NCI-H446 treated with DMSO at 0.1 percent for 48 hours (cell line): ENCODE measurements at places on chromosomes 7 and 10.

DNA sequence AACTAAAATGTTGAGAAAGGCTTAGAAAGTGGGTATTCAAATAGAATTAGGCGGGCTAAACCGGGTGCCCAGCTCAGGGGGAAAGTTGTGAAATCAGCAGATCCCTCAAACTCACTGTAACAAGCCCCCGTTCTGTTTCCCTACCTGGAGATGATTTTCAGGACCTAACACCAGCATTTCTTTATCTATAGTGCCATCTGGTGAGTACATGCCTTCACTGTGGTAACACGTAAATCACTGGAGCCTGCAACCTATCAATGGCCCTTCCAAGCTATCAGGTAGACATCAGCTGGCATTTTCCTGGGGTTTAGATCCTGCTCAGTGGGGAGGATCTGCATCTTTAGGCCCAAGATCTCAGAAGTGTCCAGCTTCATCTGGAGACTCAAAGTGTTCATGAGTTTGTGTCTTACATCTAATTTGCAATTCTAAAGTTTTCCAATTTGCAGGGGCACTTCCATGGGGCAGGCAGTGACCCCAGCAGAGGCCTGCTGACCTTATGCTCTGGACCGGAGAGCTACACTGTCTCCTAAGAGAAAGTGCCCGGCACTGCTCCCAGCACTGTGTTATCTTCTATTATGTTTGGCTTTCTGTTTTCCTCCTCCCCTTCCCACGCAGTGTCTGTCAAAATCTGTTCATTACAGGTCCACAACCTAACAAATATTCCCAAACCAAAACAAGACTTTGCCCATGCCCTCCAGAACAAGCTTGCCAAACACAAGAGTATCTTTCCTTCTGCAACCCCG, 132.5 kb downstream of the LSM5 start:
- no peak for DNase-seq

DNA sequence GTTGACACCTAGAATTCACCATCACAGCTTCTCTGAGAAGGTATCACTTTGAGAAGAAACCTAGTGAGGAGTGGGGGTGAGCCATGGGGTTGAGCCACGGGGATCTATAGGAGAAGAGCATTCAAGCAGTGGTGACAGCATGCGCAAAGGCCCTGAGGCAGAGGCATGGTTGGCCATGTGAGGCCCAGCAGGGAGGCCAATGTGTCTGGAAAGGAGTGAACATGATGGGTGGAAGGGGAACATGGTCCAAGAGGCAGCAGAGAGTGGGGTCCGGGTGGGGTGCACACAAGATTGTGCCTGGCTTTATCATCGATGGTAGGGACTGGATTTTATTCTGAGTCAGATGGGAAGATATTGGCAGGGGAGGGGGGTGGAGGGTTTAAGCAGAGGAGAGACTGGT, 36.0 kb upstream of the LEP start:
- DNase-seq, result no peak

GRCh38 chr7:66964411-66964810, 31.0 kb downstream of the SBDS start:
- no peak for DNase-seq

DNA sequence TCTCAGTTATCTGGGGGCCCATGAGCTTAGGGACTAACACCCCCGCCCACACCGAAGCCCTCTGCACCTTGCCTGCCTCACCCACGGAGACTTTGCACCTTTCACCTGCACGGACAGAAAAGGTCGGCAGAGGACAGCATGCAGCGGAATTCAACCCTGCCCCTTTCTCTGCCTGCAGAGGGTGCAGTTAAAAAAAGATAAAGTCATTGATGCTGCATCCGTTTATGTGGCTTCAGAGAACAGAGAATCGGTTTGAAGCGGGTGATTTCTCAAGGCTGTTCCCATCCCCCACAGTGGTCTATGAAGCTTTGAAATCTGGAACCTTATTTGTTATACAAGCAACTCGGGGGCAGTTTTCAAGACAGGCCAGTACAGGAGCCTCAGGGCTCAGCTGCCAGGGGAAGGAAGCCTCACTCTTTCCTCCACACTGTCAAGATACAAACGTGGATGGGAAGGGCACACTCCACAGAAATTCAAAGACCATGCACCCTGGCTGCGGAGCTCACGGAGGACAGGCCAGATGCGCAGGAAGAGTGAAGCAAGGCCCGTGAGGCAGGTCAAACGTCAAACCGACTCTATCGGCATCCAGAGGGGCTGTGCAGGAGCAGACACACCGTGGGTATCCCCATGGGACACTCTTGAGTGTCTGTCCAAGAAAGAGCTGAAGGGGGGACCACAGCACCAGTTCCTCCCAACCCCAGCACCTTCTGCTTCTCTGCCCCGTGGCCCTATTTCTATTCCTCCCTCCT, 66.3 kb downstream of the INSIG1 start:
- DNase-seq, result no peak

- DNase-seq, result no peak
These were observed 24.5 kb upstream of the YWHAG start for GRCh38 chr7:76383089-76383944.

GRCh38 chr10:117900280-117900679, 146.5 kb downstream of the RAB11FIP2 start:
- no peak for DNase-seq

GRCh38 chr10:55091691-55092328, 290.8 kb upstream of the PCDH15 start:
- no peak for DNase-seq

GRCh38 chr7:70343519-70343918, 745.2 kb downstream of the AUTS2 start:
- DNase-seq, result no peak

- DNase-seq, result no peak
These were observed 15.9 kb upstream of the ASB4 start for GRCh38 chr7:95469848-95470247.

- no peak for DNase-seq
These were observed 143.0 kb downstream of the CUBN start for GRCh38 chr10:16986406-16987205.

DNA sequence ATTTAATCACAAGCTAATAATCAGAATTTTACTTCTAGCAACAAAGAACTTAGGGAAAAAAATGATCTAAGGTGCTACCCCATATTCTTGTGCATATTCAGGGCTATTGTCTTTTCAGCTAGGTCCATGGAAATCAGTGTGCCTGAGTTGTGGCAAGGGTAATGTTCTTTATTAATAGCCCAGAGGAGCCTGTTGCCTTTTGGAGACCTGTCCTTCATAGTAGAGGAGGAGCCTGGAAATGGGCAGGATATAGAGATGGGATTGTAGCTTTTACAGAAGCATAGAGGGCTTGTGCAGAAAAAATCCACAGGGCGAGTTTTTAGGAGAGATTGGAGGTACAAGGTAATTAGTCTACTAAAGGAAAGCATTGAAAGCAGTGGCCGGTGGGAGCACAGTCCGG, 38.9 kb downstream of the AGK start:
- no peak for DNase-seq

GRCh38 chr10:22550732-22551131, 163.6 kb downstream of the PIP4K2A start:
- no peak for DNase-seq

- DNase-seq, result no peak
These were observed 116.5 kb upstream of the PRPS1L1 start for GRCh38 chr7:18144166-18144565.

- DNase-seq, result no peak
These were observed 126.1 kb upstream of the PPP2R2D start for GRCh38 chr10:131774681-131775085.

DNA sequence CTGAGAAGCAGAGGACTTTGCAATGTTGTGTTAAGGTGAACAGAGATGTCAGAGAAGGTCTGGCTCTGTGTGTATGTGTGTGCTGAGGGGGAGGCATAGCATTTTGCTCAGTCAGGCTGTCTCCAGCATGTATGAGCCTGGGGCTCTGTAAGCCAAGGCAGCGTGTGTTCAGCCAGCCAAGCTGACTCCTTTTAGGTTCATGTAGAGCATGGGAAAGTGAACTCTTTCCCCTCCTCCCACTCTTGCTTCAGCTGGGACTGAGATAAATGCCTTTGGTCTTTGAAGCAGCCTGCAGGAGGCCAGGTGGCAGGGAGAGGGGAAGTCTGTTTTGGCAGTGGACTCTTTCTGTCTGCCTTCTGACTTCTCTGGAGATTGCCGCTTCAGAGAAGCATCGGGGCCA, 3.8 kb downstream of the SFXN2 start:
- no peak for DNase-seq

- DNase-seq, result no peak
These were observed 88.1 kb downstream of the VOPP1 start for GRCh38 chr7:55484241-55484640.

- no peak for DNase-seq
These were observed 385.3 kb upstream of the ADARB2 start for GRCh38 chr10:2122431-2123124.

- DNase-seq, result no peak
These were observed 3.5 kb downstream of the PDLIM1 start for GRCh38 chr10:95287281-95287680.

DNA sequence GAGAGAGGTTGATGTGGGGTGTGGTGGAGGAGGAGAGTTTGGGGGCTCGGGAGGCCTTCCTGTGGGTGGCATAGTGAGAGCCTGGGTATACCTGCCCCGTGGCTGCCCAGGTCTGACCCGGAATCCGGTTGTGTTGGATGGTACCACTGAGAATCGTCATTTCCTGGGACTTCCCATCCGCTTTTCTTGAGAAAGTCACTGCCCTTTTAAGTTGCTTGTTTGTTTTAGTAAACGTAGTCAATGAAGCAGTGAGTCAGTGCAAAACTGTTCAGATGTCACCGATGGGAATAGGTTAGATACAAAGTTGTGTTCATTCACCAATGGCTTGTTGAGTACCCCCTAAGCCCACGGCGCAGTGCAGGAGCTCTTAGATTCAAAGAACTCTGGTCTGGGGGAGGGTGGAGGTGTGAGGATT, 285.8 kb downstream of the CAMK1D start:
- DNase-seq, result no peak

- no peak for DNase-seq
These were observed 21.8 kb downstream of the DAGLB start for GRCh38 chr7:6425948-6426347.

- DNase-seq, result no peak
These were observed 43.5 kb upstream of the CDC14C start for GRCh38 chr7:48880851-48881250.

DNA sequence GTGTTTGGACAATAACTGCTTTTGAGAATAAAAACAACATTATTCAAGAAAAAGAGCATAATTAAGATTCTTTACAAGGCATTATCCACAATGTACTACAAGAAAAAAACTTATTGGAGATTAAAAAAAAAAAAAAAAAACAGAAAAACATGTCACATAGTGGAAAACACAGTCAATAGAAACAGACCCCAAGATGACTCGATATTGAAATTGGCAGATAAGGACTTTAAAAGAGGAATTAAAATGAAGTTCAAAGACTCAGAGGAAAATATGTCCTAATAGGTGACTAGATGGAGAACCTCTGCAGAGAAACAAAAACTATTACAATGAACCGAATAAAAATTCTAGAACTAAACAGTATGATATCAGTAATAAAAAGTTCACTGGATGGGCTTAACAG, 248.9 kb downstream of the CALN1 start:
- DNase-seq, result no peak

DNA sequence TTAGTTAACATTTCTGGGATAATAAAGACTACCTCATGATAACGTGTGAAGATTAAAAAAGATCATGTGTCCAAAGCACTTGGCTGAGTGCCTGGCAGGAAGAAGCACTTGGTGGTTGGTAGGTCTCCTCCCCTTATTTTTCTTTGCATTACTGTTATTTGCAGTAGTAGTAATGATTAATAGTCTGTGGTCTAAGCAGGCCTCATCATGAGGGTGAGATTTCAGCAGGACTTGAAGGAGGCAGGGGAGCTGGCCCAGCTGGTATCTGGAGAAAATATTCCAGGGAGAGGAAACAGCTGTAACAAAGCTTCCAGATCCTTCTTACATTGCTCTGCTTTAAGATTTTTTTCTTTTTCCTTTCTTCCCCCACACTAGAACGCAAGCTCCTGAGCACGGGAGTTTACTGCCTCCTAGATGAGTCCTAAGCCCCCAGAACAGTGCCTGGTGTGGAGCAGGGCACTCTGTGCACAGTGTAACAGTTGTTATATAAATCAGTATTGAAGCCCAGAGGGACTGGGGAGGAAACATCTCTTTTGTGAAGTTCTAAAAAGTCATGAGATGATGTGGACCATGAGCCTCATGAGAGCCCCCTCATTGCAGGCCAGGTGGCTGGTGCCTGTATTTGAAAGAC, 31.1 kb upstream of the RHEB start:
- no peak for DNase-seq

DNA sequence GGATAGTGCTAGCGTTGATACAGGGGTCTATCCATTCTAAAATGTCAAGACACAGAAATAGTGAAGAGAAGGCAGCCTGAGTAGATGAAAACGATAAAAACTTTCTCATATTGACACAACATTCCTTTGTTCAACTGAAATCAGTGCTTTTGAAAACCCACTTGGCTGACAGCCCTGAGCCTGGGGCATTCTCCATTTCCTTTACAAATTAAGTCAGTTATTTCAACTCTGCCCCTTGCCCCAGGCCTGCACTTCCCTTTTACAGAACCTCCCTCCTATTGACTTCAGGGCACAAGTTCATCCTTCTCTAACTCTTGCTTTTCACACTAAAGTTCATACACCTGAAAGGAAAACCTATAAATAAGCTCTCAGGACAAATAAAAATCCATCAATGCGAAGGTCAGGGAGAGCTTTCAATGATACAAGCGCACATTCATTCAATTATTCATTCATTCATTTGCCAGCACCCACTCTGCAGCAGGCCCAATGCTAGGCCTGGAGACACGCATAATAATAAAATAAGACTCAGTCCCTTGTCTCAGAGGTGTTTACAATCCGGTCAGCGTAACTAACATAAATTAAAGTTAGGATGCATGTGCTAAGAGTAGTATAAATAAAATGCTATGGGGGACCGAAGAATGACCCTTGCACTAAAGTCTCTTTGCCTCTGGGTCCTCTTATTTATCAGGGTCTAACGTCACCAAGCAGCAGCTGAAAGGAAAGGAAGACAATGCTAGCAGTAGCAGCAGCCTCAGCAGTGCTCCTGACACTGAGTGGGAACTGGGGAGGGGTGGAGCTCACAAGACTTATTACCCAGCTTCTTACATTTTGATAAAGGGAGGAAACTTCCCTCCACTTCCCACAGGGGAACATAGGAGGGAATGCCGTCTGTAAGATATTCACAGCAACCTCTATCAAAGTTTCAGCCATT, 134.8 kb downstream of the PDE1C start:
- no peak for DNase-seq

DNA sequence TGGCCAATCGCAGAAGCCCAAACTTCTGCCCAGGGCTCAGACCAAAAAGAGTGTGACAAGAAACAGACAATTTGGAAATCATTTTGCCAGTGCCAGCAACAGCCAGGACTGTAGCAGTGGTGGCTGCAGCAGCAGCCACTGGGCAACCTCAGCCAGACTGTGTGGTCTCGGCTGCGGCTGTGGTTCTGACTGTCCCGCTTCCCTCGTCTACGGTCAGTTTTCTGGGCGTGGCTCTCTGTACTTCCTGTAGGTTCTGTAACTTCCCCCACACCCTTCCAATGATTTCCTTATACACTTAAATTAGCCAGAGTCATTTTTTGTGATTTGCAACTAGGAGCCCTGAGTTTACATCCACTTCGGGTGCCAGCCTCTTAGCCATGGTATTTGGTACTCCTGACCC, 39.9 kb downstream of the CYTH3 start:
- no peak for DNase-seq
